SW 1271 (cell line): ENCODE measurements at places on chromosomes 5 and 9.
A peak's percentile ranks its signal among the peaks of the same experiment; 100 is the strongest.

DNA sequence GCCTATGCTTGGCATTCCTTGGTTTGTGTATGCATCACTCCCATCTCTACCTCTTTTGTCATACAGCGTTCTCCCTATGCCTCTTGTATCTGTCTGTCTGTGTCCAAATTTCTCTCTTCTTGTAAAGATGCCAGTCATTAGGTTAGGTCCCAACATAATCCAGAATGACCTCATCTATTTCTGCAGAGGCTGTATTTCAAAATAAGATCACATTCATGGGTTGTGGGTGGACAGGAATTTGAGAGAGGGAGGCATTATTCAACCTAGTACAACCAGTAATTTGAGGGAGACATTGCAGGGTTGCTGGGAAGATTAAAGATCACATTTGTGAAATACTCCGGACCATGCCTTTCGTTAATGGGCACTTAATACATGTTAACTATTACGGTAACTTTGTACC lies 155.0 kb downstream of the MAN2A1 start:
- DNase-seq: no peak

- no peak for DNase-seq
These were observed 97.4 kb downstream of the HOMER1 start for GRCh38 chr5:79416499-79416898.

- peak; percentile 82 for DNase-seq
These were observed 689 bp downstream of the CNTRL start for GRCh38 chr9:121075251-121076036.

DNA sequence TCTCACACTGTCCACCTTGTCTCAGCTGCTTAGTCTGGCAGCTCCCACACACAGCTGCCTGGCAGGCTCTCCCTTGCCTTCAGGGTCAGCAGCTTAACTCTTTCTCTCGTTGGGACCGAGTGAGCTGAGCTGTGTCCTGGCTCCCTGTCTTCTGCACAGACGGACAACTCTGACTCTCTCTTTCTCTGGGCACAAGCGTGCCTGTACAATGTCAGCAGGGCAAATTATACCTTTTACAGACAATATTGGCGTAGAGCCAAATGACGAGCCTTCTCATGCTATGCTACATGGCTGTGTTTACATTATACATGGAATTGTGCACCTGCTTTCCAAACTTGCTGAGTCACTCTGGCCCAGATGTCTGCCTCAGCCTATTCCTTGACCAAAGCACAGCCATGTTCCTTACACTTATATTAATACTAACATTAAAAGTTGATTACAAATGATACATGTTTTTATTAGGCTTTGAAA lies 188.6 kb downstream of the CYLC2 start:
- DNase-seq: no peak

GRCh38 chr5:8633259-8633658 lies 764.3 kb downstream of the MTRR start:
- no peak for DNase-seq

- DNase-seq: no peak
These were observed 992 bp downstream of the SETD9 start for GRCh38 chr5:56910210-56910965.

GRCh38 chr5:31270396-31270795 lies 76.9 kb downstream of the CDH6 start:
- DNase-seq: peak; percentile 31

DNA sequence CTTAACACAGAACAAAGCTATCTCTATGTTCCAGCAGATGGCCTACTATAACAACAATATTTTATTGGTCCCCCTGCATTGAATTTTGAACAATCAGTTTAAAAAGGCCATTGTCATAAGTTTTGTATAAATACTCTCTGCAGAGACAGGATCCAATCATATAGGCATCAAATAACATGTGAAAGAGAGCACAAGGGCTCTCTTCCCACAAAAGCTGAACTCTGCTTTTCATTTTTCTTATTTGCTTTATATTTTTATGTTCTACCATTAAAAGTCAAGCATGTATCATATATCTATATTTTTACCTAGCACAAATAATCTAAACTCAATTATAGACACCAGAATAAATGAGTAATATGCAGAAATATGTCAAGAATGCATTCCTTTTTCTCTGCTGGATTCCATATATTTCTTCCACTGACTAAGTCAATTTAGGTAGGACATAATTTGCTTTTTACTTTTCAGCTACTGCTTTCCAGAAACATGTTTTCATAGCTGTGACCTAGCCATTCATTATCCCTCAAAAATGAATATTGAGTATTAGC lies 143.6 kb downstream of the CDH9 start:
- no peak for DNase-seq

DNA sequence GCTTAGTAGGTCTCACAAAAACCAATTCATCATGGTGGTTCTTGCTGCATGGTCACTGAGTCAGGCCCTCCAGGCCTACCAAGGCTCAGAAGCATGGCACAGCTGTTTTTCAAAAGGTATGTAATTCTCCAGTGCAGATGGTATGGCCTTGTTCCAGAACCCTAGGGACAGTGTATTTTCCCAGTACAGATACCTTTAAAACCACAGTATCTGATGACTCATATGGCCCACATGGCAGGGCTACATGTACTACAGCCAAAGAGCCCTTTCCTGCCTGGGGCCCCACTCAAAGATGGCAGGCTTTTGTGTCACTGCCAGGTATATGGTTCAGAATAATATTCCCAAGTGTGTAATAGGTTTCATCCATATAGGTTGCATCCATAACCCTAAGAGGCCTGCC lies 16.5 kb downstream of the CSF2 start:
- DNase-seq: peak; percentile 91

DNA sequence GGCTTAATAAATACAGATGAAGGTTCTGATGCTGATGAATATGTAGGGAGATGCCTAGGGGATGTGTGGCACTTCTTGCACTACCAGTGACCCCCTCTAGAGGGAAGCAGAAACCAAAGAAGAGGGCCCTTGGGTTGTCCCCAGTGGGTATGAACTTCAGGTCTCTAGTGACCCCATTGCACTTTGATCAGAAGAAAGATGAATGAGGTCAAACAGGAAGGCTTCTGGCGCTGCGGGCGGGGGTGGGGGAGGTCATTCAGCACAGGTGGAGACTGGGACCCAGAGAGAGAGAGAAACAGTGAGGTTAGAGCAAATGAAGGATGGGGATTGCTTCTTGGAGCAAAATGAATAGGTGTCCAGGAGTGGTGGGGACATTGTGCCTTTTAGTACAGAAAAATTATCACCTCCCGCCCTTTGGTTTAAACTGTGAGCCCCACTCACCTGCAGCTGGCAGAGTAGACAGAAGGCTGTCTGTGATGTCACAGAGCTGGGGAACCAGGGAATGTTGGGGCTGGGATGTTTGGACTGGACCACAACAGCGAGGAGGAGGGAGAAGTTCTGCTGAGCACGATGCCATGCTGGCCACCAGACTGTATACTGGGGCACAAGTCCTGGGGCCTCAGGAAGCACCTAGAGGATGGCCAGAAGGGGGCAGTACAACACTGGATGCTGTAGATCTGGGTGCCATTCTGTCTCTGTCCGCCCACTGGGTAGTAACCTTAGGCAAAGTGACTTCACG lies at the start of gene TEX48:
TSS of gene TEX48 (minus strand) at position 599 of the 739 bp plus-strand sequence. CDS start 10,469 bp downstream, outside the sequence.
- DNase-seq: peak; percentile 87

DNA sequence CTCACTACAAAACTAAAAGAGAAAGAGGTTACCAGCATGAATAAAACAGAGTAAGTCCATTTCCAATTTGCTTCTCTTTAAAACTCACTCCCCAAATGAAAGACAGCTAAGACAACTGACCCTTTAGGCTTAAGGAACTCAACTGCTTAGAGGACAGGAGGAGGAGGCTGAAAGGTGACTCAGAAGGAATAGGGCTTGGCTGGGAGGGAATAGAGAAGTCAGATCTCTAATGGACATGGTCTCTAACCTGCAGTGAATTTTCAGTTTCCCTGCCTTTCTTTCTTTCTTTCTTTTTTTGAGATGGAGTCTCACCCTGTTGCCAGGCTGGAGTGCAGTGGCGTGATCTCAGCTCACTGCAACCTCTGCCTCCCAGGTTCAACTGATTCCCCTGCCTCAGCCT lies 261.8 kb upstream of the CLINT1 start:
- DNase-seq: no peak

DNA sequence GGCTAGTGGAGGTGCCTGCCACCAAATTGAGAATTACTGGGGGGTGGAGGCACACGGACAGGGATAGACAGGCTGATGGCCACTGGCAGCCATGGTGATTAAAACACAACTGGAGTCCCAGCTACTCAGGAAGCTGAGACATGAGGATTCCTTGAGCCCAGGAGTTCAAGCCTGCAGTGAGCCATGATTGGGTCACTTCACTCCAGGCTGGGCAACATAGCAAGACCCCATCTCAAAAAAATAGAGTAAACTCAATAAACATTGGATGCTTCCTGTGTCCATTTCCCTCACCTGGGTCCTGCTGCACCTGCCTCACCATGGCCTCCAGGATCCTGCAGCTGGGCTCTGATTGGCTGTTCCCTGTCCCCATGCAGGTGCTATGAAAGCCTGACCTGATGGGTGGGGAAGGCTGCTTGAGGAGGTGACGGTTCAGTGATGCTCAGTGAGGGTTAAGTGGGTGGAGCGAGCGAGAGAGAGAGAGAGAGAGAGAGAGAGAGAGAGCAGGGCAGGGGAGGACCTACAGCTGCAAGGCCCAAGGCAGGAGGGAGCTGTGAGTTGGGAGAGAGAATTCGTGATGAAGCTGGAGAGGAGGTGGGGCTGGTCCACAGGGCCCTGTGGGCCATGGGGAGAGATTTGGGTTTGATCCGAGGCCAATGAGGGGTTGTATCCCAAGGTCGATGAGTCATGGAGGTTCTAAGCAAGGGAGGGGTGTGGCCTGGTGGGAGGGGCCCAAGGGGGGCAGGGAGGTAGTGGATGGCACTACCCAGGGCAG lies 36.7 kb upstream of the FUBP3 start:
- DNase-seq: no peak

DNA sequence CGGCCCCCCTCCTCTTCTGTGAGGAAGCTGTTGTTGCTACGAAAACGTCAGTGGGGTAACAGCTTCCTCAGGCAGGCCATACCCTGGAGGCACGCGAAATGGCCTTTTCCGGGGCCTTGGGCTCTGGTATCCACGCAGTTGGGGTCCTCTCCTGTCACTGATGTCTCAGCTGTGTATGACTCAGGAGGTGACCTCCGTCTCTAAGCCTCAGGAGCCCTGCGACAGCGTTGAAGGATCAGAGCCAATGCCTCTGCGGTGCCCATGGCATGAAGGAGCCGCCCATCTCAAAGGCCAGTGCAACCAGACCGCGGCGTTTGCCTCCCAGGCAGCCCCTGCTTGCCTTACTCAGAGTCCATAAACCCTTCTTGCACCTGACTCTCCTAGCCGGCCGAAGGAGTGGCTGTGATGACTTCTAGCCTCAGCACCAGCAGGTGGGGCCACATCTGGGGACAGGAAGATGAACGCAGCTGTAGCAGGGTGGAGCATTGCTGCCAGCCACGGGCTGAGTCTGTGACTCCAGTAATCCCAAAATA lies 1.0 kb upstream of the MXD3 start:
- DNase-seq: peak; percentile 80

GRCh38 chr5:121693864-121694263 lies 157.8 kb upstream of the FTMT start:
- DNase-seq: no peak

GRCh38 chr5:36450229-36451014 lies 148.7 kb upstream of the RANBP3L start:
- DNase-seq: no peak

- DNase-seq: no peak
These were observed 50.5 kb upstream of the MAMDC2 start for GRCh38 chr9:69993110-69993509.

DNA sequence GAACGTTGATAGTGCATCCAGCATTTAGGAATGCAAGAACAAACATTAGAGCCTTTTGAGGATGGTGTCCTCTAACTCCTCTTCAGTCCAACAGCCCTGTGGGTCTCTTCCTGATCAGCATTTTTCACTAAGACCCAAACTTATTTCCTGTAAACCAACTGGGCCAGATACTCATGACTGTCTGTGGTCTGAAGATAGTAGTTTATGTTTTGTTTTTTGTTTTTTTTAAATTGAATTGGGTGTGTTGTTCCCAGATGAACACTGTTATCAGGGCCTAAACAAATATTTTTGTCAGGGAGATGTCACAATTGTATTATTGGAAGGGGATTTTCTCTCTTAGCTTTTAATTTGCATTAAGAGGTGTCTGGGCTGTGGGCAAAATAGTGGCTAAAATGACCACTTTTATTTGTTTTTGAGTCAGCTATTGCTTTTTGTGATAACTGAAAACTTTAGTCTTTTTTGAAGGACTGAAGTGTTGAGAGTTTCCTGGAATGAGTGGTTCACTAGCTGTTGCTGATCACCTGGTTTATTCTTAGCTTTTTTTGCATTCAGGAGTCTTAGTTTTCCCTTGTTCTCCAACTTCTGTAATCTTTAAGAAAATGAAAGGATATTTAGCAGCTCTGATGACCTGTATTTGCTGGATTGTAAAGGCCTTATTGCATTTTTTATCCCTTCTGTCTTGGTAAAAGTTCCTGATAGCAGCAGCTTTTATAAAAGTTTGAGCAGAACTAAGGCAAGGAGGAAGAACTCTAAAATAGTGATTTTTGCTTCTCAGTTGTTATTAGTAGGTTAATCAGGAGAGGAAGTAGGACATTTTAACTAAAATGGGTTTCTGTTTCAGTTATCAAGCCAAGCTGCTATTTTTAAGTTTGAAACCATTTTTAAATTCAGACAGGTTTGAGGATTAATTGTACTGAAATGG lies 5.5 kb downstream of the MAN2A1 start:
- no peak for DNase-seq

GRCh38 chr5:77546-77945 lies 14.4 kb upstream of the PLEKHG4B start:
- no peak for DNase-seq

DNA sequence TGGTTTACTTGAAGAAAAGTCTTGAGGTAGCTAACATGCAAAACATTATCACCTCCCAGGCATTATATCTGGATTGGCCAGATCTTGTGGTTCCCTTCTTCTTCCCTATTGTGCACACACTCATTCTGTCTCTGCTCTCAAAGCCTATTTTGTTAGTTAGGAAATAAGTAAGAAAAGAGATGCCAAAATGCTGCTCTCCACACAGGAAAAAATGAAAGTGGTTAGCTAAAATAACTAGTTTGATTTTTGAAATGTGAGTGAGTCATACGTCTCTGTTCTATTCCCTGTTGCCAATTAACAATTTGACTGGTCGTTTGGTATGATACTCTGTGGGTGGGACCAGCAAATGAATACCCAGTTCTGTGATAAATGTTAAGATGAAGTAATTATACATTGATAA lies 28.1 kb downstream of the LMNB1 start:
- DNase-seq: no peak

- no peak for DNase-seq
These were observed 27.0 kb downstream of the FAM169A start for GRCh38 chr5:74839229-74839628.
